ENCODE measurements at places on chromosomes 1 and 21. TPM values are rescaled to one million over a fixed set of nuclear protein-coding genes. Genes with fewer than 3 reads are reported as not detected.

The FCRLB gene
- 3.0 TPM for total RNA-seq

The NEK2 gene
- not detected for total RNA-seq

The SPRR3 gene
- not detected for total RNA-seq

The TFF2 gene
- not detected for total RNA-seq

The PROK1 gene
- not detected for total RNA-seq

DNA sequence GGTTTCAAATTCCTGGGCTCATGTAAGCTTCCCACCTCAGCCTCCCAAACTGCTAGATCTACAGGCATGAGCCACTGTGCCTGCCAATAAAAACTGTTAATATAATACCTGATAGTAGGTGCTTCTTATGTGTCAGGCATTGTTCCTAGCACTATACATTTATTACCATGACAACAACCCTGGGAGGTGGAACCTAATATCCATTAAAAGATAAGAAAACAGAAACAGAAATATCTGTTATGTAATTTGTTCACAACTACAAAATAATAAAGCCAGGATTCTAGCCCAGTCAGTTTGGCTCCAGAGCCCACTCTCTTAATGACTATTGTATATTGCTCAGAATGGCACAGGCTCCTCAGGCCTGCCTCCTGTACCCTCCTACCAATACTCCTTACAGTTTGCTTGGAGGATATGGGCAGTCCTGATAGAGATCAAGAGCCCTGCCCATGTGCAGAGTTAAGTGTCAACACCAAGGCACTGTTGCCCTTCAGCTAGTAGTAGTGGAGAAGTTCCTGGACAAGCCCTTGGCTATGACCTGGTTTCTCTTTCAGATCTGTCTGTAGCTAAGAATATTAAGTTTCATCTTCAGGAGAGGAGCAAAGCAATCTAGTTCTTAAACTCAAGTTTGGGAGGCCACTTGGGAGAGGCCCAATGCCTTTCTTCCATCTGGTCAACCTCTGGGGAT lies 22.4 kb downstream of the RPL5 start:
- no peak for DNase-seq

DNA sequence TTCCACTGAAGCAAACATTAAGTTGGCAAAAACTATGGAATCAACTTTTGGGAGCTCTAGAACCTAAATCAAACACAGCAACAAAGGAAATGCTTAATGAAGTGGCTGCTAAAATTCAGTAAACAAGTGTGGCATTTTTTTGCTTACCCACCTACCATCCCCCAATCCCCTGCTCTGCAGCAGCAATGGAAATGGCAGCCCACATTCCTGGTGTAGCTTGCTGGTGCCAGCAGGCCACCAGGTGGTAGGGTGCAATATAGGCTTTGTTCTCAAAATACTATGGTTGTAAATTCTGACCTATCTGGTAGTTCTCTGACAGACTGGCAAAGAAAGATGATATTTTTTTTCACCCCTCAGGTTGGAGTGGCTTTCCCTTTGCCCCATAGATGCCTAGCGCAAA lies 42.8 kb downstream of the SHCBP1L start:
- DNase-seq = no peak

- DNase-seq = peak; percentile 99
Measured at GRCh38 chr21:34836103-34836932, 167.5 kb downstream of the CLIC6 start.

- peak; percentile 34 for DNase-seq
Measured at GRCh38 chr1:185969028-185969427, 234.8 kb downstream of the HMCN1 start.

DNA sequence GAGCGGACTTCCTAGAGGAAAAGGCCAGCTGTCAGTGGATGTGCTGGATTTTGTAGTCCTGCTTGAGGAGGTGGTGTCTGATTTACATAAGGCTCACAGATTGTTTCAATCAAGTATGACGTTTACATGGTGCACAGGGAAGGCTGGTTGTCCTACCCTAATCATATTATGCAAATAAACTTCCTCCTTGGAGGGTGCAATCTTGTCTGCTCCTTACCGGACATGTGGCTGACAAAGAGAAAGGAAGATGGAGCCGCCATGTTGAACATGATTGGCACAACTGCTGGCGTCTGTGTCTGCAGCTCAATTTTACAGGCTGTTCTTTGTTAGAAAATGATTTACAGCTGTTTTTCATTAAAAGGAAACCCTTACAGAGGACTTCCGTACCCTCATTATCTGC lies 1656.1 kb downstream of the KCNT2 start:
- no peak for DNase-seq

- DNase-seq = no peak
Measured at GRCh38 chr1:202689082-202689481, 21.2 kb downstream of the SYT2 start.

- peak; percentile 14 for DNase-seq
Measured at GRCh38 chr21:37758982-37759381, 157.3 kb downstream of the KCNJ6 start.

GRCh38 chr1:116717318-116717717 lies 36.9 kb upstream of the CD2 start:
- no peak for DNase-seq
